Osteoblast (primary cell): ENCODE measurements at places on chromosomes 13 and 19. TPM values are rescaled to one million over a fixed set of nuclear protein-coding genes. Genes with fewer than 3 reads are reported as not detected.

Gene KIR2DL4
- total RNA-seq: not detected in 2 replicates

Gene PPAN
- 19.2 and 20.9 TPM in 2 replicates for total RNA-seq

Gene SPTBN4
- total RNA-seq: 0.72 and 1.2 TPM in 2 replicates

Gene COL4A1
- 412 and 433 TPM in 2 replicates for total RNA-seq

Gene ZNF177
- total RNA-seq: 0.72 and 1.8 TPM in 2 replicates

Gene RXFP2
- total RNA-seq: not detected in 2 replicates

Gene MARK4
- total RNA-seq: 16.2 and 18.1 TPM in 2 replicates
